ENCODE measurements at places on chromosomes 16 and 17. TPM values are rescaled to one million over a fixed set of nuclear protein-coding genes. Genes with fewer than 3 reads are reported as not detected.

DNA sequence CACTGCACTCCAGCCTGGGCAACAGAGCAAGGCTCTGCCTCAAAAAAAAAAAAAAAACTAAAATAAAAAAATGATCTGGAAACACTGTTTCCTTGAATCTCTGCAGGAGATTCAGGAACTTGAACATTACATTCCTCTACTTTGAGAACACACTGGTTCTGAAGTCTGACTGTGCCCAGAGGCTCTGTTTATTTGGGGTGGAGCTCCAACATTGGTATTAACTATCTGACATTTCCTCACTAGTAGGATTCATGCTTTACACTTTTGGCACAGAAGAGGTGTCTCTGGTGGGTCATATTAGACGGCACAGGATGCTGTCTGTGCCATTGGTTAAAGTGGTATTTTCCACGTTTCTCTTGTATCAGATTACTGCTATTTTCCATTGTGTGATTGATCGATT is 10.4 kb downstream of the SULT1A2 start:
- no peak for DNase-seq

- DNase-seq, result no peak
These were observed 16.9 kb downstream of the PRSS27 start for GRCh38 chr16:2702871-2703745.

- DNase-seq, result peak; percentile 55
These were observed 8.5 kb upstream of the ZC3H18 start for GRCh38 chr16:88561485-88562359.

DNA sequence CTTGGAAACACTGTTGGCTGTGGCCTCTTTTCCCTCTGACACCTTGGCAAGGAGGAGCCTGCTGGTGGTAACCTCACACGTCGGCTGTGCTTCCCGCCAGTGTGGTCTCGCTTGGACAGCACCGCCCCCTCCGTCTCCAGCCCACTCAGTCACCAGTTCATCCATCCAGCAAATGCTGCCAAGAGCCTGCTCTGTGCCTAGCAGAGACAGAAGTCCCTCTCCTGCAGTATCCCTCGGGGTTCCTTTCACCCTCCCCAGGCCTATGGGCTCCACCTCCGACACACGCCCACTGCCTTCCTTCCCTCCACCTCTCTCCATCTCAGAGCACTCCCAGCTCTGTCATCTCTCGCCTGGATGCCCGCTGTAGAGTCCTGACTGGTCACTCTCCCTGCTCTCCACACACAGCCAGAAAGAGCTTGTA is 12.3 kb downstream of the CACNG4 start:
- no peak for DNase-seq

GRCh38 chr16:74298104-74298503 is 1.5 kb downstream of the PSMD7 start:
- DNase-seq, result no peak

DNA sequence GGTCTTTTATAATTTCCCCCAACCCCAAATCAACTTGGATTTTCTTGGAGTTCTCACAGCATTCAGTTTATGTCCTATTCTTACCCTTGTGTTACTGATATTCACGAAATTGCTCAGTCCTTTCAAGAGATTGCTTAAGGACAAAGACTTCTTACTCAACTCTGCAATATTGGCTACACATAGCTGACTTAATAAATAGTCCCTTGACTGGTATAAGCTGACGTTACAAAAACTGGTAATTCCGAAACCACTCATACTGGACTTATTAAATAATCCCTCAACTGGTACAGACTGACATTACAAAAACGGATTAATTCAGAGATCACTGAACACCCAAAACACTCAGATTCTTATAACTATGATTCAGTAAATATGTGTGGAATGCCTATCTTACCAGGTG is 860 bp downstream of the TIGD7 start:
- no peak for DNase-seq

DNA sequence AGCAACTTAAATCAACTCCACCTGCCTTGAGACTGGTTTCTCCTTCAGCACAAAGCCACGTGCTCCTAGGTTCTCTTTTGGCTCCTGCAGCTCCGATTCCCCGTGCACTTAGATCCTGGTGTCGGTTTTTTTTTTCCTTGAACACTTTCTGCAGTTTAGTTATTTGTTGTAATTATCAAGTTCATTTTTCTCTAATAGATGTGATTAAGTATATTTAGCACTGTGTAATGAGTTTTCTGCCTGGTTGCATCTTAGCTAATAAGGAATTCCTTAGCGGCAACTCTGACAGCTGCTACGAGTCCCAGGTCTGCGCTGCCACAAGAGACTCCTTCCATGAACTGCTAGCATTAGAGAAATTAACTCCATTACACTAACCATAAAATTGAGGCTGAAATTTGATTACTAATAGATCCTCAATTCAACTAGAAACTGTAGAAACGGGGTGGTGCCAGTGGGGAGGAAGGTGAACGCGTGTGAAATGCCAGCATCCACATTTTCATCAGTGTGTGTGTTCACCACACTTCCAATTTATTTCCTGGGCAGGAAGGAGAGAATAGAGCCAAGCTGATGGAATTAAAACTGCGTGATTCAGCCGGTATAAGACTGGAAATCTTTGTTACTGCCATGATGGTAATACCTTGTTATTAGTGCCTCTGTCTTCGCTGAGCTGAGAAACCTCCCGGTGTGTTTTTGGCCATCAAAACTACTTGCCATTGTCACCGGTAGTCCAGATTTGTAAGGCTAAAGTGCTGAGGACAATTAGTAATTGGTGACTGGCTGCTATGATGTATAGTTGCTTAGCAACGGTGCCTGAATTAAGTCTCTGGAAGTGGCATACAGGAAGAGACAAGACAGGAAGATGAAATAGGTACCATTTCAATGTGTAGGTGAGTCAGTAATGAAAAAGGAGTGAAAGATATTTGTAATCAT is 232.4 kb downstream of the IRX3 start:
- no peak for DNase-seq

DNA sequence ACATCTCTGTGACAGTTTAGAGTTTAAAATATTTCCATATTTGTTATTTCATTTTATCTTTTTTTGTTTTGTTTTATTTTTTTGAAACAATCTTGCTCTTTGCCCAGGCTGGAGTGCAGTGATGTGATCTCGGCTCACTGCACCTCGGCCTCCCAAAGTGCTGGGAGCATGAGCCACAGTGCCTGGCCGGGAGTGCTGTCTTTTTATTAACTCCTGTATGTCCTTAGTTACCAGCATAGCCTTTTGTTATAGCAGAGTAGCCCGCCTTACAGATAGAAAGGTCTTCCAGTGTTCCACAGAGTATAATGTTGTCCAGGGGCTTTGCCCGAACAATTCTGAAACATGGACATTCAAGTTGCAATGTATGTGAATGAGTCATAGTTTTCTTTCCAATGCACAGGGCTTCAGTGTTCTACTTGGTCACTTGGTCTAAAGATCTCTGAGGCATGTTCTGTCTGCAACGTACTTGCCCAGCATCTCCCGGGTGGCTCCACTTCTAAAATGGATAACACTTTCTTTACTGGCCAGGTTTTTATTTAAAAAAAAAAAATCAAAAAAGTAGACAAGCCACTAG is 125.6 kb downstream of the KCNJ18 start:
- DNase-seq, result no peak

- no peak for DNase-seq
These were observed 56.0 kb downstream of the CYB561 start for GRCh38 chr17:63390090-63390489.

- no peak for DNase-seq
These were observed 141.2 kb upstream of the RPL38 start for GRCh38 chr17:74062234-74062633.

DNA sequence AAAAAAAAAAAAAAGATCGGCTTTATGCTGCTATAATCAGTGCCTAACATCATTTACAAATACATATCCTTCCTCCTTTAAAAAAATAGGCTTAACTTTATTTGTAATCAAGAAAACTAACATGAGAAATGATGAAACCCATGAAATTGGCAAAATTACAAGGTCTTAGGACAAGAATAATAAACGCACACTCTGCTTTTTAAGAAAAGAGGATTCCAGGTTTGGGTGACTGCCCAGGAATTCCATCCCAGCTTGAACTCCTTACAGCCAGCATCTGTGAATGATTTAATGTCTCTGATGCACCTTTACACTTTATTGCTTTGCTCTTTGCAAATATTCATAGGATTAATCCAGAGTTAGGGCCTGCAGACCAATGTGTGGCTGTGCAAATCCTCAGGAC is 196.0 kb downstream of the CBLN1 start:
- DNase-seq, result no peak

- DNase-seq, result no peak
These were observed 123.4 kb downstream of the ZFHX3 start for GRCh38 chr16:72924537-72924926.

Gene TMEM100
- 5.6 TPM for total RNA-seq

Gene CCL2
- 34.0 TPM for total RNA-seq

Gene CCDC154
- total RNA-seq, result 2.3 TPM

Gene SECTM1
- 6.3 TPM for total RNA-seq

Gene SLC46A1
- total RNA-seq, result 17.6 TPM

Measured in body of pancreas (tissue), 4 donors.